Stimulated activated naive CD4-positive, alpha-beta T cell (primary cell): ENCODE measurements at places on chromosomes 5 and 9.

DNA sequence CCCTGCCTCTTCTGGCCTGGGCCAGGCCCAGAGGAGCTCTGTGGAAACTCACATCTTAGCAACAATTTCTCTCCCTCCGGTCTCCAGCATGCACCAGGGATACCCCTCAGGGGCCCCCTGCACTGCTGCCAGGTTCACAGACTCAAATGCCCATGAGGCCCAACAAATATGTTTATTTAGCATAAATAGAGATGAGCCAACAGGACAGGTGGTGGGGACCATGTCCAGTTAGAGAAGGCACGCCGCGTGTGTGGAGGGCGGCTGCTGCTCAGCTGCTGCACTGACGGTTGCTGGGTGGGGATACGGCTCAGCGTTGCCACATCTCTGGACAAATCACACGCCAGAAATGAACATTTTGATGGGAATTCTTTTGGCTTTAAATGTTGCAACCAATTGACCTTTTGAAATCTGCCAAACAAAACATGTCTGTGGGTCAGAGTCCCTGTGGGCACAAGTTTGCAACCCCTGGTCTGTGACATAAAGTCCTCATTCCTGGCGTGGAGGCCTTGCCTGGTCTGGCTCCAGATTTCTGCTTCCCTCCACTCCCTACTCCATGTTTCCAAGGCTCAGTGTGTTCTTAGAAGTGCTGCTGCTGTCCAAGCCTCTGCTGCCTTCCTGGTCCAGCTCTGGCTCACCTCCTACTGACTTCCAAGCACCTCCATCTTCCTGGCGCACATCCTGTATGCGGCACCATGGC is 88.9 kb downstream of the AMBP start:
- DNase-seq: no peak

- no peak for DNase-seq
These were observed 418.5 kb upstream of the RORB start for GRCh38 chr9:74078647-74079046.

DNA sequence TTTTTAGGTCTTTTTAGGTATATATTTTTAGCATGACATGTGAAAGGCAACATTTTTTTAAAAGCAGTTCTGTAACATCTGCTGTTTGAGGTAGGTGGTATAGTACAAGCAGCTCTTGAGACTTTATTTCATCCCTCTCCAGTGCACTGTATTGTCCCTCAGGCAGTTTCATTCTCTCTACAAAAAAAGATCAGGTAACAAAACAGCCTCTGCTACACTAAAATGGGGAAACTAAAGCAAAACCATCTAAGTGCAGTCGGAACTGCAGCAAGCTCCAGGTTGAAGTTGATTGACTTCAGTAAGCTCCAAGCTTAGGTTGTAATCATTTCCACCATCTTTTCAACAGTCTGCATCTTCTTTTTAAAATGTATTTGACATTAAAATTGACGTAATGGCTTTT is 195.6 kb downstream of the DEPDC1B start:
- DNase-seq: no peak

DNA sequence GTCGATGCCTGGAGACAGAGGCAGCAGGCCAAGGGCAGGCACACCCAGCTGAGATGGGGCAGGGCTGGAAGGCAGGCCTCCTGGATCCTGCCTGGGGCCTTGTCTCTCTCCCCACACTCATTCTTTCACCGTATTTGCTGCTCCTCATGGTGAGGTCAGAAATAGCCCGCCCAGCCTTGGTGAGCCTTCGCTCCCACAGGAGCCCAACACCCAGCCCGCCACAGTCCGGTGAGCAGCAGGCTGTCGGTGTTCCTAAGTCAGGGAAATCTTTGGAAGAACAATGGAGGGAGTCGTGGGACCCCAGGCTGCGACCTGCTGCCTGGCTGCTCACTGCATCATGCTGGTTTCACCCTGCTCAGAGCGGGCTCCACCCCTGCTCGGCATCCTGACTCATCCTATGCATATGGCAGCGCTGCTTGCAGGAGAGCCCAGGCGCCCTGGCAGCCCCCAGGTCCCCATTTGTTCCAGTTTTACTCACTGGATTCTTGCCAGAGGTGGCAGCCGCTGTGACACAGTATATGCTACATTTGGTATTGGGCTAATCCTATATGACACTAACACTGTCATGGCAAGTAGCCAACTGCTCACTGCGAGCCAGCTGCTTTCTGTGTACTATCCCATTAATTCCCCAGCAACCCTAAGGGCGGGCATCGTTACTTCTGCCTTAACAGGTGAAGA is 53.2 kb upstream of the NCS1 start:
- DNase-seq: no peak

- DNase-seq: no peak
These were observed 128.7 kb upstream of the SEMA6A start for GRCh38 chr5:116703328-116703727.

DNA sequence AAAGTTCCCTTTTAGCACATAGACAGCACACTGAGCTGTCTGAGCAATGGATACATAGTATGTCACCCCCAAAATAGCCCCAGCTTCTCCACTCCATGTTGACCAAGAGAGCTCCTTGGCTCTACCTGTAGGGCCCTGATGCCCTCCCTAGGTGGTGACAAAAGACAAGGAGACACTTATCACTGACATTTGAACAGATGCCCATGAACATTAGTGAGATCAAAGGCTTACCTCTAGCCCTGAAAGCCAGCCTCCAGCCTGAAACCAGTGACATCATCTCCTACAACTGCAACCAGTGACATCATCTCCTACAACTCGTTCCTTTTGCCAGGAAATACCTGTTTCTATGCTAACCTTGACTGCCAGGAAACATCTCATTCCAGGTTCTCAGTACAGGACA is 122.7 kb downstream of the FSTL4 start:
- DNase-seq: no peak

DNA sequence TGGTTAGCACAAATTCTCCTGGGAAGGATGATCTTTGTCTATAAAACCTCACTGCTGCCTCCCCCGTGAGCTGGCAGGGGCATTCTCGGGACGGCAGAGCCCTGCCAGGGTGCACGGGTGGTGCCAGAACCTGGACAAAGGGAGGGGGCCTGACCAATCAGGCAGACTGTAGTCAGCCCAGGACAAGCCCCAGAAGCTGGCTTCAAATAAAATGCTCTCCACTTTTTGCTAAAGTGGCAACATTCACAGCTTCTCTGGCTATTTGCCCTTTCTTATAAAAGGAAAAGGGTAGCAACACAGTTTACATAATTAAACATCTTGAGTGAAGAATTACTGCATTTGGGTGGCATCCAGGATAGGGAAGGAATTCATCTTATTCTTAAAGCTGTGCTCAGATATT is 14.4 kb downstream of the IL9 start:
- no peak for DNase-seq

DNA sequence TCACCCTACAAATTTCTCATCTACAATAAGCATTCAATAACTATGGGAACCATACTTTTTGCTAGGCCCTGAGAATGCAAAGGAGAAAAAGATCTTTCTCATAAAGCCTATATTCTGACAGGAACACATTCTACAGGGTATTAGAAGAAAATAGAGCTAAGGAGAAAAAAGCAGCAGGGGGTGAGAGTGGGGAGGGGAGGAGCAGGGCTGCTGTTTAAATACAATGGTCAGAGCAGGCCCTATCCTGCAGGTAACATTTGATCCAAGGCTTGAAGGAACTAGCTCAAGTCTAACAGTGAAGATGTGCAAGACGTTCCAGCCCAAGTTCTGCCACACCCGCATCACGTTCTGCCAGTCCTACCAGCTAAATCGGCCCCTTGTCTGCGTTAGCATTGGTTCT is 89.7 kb downstream of the ELAVL2 start:
- DNase-seq: no peak

- no peak for DNase-seq
These were observed 26.2 kb downstream of the ZNF462 start for GRCh38 chr9:106889061-106889590.

DNA sequence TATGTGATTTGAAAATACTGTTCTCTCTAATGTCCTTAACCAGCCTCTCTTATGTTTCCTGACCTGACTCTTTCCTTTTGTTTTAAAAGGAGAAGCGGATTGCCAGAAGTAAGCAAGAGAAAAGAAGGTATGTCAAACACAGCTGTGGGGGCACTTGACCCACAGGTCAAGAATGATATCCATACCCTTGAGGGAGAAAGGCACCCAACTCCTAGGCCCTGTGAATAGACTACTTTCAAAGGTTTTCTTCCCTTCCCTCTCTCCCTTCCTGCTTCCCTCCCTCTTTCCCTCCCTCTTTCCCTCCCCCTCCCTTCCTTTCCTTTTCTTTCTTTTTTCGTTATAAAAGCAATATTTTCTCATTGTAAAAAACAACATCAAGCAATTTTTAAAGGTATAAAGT is 306.8 kb downstream of the TRPM3 start:
- DNase-seq: no peak

DNA sequence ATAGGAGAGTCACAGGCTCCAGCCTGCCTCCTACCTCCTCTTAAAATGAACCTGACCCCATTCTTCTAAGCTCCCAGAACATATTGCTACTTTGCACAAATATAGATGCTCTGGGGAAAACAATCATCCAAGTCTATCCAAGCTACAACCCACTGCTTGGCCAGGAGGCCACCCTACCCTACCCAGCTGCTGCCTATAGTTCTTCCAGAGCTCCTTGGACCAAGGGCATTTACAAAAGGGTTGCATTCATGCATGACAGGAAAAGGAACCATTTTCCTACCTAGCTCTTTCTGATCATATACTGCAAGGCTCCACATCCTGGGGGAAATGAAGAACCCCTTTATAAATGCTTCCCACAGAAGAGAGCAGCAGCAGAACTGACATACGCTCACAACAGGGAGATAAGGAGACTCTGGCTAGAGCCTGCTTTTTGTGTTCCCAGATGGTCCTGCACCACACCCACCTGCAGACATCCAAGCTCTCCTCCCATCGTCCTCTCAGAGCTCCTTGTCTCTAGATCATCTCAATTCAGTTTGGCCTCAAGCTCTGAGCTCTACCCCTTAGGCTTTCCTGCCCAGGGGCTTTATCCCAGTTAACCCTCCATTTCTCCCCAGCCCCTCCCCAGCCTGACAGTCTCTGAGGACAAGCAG is 185.5 kb downstream of the SPOCK1 start:
- DNase-seq: no peak

- no peak for DNase-seq
These were observed 372.0 kb upstream of the KIF2A start for GRCh38 chr5:61933787-61934626.

DNA sequence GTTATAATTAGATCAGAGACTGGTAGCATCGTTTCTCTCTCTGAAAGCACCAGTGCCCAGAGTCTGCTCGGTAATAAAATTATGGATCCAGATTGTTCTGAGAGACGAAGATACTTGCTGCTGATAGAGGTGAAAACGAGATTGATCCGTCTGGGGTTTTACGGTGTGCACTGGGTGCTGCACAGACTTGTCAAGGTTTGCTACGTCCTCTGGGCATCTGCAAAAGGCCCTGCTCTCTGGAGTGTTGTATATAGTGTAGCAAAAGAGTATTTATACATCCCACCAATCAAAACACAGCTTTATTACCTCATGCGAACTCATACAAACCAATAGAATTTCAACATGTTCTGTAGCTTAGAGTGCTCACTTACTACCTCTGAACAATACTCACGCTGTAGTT is 219.3 kb downstream of the PBX3 start:
- no peak for DNase-seq

- no peak for DNase-seq
These were observed 19.7 kb downstream of the TTC39B start for GRCh38 chr9:15287309-15287708.

DNA sequence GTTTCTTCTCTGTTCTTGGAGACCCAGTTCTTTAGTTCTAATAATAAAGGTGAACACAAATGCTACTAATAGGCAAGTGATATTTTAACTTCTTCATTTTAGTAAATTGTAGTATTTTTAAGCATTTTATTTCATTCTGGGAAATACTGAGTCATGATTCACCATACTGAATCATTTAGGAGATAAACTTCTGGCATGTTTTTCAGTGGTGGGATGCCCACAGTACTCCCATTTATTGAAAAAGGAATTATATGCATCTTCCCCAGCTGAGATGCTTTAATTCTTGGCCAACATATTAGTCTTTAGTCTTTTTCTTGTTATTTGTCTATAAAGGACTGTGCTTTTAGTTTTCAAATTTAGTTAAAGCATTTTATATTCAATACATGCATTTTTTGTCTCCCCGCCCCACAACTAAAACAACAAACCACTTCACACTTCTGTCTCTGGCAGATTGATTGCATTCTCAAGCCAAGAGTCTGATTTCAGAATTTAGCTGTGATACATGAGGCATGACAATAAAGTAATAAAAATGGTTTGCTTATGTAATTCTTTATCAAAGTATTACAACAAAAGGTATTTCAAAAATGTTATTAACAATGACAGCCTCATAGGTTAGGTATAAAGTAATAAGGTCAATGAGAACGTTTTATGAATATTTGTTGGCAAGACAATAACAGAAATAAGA is 125.2 kb upstream of the CDH18 start:
- DNase-seq: no peak

DNA sequence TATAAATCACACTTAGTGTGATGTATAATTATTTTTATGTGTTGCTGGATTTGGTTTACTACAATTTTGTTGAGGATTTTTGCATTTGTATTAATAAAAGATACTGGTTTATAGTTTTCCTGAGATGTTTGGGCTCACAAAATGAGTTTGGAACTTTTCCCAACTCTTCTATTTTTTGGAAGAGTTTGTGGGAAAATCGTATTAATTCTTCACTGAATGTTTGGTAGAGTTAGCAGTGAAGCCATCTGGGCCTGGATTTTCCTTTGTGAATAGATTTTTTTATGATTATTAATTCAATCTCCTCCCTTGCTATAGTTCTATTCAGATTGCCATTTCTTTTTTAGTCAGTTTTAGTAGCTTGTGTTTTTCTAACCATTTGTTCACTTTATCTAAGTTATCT is 201.7 kb upstream of the NFIL3 start:
- DNase-seq: no peak

DNA sequence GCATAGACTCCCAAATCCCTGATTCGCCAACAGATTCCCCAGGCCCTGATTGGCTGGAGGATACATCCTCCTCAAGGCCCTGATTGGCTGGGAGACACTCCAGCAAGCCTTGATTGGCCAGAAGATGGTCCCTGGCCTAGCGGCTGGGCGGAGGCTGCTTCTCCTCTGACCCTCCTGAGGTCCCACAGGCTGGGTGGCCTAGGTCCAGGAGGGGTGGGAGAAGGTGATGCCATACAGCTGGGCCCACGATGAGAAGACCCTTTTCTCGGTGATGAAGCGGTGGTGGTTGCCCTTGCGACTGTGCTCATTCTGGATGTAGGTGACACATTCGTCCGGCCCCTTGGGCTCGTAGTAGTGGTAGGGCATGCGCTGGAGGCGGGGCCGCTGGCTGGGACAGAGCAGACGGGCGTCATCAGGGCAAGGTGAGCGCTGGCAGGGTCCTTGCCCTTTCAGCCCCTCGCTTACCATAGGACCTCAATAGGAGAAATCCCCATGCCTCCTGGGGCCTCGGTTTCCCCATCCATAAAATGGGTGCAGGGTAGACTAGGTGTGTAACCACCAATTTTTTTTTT is 9.0 kb upstream of the AK1 start:
- DNase-seq: no peak

- no peak for DNase-seq
These were observed 27.0 kb downstream of the GNAQ start for GRCh38 chr9:78004478-78005229.

DNA sequence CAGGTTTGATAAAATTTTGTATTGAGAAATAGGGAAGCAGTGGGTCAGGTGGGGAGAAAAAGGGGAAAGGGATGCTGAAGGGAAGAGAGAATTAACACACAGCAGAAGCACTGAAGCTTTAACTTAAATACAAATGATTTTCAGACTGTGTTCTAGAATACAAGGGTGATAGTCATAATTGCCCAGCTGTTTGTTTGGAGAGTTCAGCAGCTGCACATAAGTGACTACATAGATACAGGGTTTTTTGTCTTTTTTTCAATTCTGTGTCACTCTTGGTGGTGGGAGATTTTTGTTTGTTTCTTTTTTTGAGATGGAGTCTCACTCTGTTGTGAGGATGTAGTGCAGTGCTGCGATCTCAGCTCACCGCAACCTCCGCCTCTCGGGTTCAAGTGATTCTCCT is 590.4 kb upstream of the SEMA6A start:
- DNase-seq: no peak
